ENCODE measurements at places on chromosomes 3 and 15. TPM values are rescaled to one million over a fixed set of nuclear protein-coding genes. Genes with fewer than 3 reads are reported as not detected.

IMPG2 gene
- polyA plus RNA-seq = 0.98 TPM

SLC26A6 gene
- polyA plus RNA-seq = 15.2 TPM

- no peak for DNase-seq
Observed at GRCh38 chr3:138351916-138352550, 3.7 kb downstream of the MRAS start.

DNA sequence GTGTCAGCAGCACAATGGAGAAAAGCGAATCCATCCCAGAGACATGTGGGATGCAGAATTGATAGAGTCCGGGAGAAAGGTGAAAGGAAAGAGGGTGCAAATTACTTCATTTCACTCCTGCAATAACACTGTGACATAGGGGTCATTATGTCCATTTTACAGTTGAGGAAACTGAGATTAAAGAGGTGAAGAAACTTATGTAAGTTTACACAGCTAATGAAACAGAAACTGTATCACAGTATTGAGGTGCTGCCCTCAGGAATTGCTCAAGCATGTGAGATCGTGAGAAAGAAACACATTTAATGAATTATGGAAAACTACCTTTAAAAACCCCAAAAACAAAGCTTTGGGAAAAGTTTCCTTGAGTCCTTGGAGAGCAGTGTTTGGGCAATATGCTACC, 103.6 kb upstream of the PFN2 start:
- DNase-seq = no peak

All from muscle of arm (tissue), 14 donors.